H7 (cell line): ENCODE measurements at places on chromosomes 7 and 10.

- DNase-seq = no peak
Measured at GRCh38 chr10:2882628-2883027, 184.7 kb upstream of the PFKP start.

- peak; percentile 54 for DNase-seq
Measured at GRCh38 chr10:123912871-123913270, 21.3 kb upstream of the CPXM2 start.

DNA sequence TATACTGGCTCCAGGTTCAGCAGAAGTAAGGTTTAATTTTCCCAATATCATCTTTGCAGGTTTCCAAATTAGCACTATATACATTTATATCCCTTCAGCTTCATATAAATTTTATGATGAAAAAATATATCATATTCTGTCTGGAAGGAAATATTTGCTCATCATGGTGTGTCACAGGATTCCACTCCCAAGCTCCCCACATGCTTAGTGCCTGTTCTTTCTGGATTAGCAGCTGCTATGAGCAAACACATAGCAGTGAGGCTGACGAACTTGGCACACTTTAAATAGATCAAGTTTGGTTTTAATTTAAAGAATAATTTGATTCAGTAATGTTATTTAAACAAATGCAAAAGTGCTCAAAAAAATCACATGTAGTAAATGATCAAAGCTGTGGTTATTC lies 251.9 kb downstream of the AGMO start:
- DNase-seq = no peak

DNA sequence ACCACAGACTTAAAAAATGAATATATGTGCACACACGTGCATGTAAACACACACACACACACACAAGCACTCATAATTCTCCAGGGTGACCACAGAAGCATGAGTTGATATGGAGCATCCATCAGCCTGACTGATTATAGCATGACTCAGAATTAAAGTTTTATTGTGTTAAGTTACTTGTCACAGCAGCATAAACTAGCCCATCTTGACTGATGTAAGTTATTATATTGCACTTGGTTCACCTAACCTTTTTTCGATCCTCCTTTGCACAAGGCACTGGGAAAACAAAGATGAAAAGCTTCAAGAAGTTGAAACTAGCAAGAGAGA lies 18.8 kb upstream of the SLC35G1 start:
- no peak for DNase-seq

DNA sequence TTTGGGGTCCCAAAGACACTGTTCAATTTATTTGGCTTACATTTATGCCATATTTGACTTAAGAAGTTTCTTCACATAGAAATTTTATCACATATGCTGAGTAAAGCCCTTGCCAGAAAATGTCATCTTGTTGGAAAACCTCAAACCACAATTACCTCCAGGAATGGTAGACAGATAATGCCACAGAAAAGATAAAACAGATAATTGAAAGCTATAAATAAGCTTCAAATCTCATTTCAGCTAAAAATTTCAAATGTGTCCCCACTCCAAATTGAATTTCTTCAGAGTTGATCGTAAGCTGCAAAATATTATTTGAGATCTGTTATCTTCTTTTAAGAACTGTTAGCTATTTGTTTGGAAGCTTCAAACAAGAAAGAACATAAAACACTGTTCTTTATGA lies 176.4 kb upstream of the PTN start:
- DNase-seq = no peak

DNA sequence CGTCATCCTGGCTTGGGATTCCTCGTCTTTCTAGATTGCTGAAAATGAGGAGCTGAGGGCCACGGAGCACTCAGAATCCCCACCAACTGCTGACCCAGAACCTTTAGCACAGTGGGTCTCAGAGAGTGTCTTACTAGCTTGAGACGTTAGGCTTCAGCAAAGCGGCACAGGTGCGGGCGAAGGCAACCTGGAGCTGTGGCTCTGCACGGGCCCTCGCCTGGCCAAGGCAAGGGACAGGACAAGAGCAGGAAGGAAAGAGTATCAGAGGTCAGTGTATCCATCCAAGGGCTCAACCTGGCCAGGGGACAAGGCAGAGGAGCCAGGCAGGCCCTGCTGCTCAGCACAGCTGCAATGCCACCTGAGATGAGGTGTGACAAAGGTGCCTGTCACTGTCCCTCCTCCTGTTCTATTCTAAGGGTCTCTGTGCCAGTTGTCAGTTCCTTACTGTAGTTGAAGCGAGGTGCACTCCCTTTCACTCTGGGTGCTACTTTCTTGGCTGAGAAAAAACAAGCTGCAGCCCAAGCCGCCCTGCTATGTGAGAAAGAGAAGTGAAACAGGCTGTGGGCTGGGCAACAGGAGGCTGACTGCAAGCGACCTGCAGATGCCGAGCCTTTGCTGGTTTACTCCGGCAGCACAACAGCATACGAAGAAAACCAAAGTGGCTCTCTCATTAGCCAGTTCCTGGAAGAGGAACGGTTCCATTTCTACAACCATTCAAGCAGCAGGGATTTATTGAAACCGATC lies 33.3 kb upstream of the KDM7A start:
- DNase-seq = no peak
